ENCODE measurements at places on chromosomes 12 and 14.

DNA sequence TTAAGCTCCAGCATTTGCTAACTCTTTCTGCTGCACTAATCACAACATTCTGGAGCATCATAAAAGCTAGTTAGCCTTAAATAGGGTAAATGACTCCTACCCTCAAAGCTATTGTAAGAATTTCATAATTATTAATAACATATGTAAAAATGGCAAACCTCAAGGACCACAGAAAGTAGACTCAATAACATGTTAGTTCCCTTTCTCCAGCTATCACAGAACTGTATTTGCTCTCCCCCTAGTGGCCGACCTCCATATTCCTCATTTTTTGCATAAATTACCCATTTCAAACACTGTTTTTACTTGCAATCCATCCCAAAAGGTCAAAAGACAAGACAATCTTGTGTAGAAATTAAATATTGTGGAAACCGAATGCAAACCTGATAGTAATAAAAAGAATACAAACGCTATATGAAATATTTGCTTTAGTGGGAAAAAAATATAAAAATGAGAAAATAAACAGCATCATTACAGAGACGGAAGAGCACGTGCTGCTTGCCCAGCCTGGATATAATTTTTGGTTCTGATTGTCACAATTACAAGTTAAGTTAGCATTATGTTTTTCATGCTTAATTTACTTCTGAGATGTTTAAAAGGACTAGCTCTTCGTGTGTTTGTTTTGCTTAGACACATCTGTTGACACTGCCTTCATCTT is 97.9 kb downstream of the RERGL start:
- H3K27me3 ChIP-seq: no peaks in the 10 kb centered on the region
- H3K27ac ChIP-seq: no peak overlapping the region
- peaks cover 5% of the 10 kb centered on the region for H3K4me1 ChIP-seq
- no peak overlapping the region for H3K4me3 ChIP-seq
- no peaks in the 10 kb centered on the region for H3K36me3 ChIP-seq

DNA sequence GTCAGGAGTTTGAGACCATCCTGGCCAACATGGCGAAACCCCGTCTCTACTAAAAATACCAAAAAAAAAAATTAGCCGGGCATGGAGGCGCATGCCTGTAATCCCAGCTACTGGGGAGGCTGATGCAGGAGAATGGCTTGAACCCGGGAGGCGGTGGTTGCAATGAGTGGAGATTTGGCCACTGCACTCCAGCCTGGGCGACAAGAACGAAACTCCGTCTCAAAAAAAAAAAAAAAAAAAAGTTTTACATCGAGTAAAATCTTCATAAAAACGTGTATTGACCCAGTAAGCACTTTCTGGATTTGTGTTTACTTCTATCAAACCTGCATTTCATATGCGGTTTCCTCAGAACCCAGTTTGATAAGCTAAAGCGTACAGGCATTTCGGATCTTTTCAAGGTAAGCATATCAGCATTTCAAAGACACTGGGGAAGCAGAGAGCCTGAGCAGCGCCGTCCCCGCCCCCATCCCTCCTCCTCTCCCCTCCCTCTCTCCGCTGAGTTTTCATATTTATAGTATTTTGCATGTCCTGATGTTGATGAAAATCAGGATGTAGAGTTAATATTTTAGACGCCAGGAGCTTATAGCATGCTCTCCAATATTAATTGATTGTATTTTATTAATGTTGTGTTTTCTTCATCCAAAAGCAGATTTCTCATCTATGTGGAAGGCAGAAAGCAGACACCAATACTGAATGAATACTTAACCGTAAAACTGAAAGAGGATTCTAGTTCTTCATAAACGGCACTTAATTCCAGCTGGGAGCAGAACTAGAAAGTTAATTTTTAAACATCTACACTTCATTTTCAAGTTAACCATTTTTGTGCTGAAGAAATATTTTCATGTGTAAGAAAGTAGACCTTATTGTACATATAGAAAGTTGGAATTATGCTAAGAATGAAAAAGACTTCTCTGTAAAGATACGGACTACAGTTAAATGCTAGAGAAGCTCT is 9.2 kb upstream of the HIP1R start:
- no peaks in the 10 kb centered on the region for H3K36me3 ChIP-seq
- H3K4me3 ChIP-seq: no peak overlapping the region
- no peak for DNase-seq
- H3K4me1 ChIP-seq: no peaks in the 10 kb centered on the region

GRCh38 chr14:74219277-74220205 is 19.7 kb upstream of the VSX2 start:
- no peak for DNase-seq
- H3K27ac ChIP-seq: no peak overlapping the region
- H3K27me3 ChIP-seq: no peaks in the 10 kb centered on the region
- no peaks in the 10 kb centered on the region for H3K4me1 ChIP-seq

GRCh38 chr12:126309278-126309677 is 1244.0 kb downstream of the AACS start:
- no peak overlapping the region for H3K4me3 ChIP-seq
- H3K36me3 ChIP-seq: no peaks in the 10 kb centered on the region
- no peaks in the 10 kb centered on the region for H3K4me1 ChIP-seq
- DNase-seq: no peak

GRCh38 chr14:68451696-68452373 is 341.0 kb downstream of the ZFP36L1 start:
- H3K4me3 ChIP-seq: no peak overlapping the region
- no peak overlapping the region for H3K27ac ChIP-seq
- H3K36me3 ChIP-seq: no peaks in the 10 kb centered on the region
- DNase-seq: no peak
- H3K27me3 ChIP-seq: no peaks in the 10 kb centered on the region

- H3K4me3 ChIP-seq: no peak overlapping the region
- DNase-seq: no peak
- no peaks in the 10 kb centered on the region for H3K4me1 ChIP-seq
- H3K27me3 ChIP-seq: no peaks in the 10 kb centered on the region
- H3K36me3 ChIP-seq: no peaks in the 10 kb centered on the region
Measured at GRCh38 chr12:28446031-28446430, 255.8 kb downstream of the CCDC91 start.

DNA sequence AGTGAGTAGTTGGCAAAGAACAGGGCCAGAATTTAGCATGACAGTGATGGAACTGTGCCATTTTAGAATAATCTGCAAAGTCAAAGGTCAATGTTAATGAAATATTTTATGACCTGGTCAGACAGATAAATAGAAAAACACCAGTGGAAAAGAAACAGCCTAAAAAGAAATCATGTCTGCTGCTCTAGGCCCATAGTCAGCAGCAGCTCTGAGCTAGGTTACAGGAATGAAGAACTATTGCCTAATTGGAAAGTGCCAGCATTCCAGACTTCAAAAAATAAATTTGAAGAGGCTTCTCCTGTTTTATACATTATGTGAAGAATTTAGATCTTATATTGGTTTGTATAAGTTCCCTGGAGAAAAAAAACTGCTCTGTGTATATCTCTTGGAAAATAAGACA is 9.8 kb downstream of the NPC2 start:
- no peaks in the 10 kb centered on the region for H3K4me1 ChIP-seq
- H3K27me3 ChIP-seq: no peaks in the 10 kb centered on the region
- no peak for DNase-seq

GRCh38 chr12:121784460-121784859 is 9.0 kb downstream of the RHOF start:
- H3K4me3 ChIP-seq: no peak overlapping the region
- H3K36me3 ChIP-seq: no peaks in the 10 kb centered on the region
- peaks cover 2% of the 10 kb centered on the region for H3K4me1 ChIP-seq
- no peak for DNase-seq
- no peaks in the 10 kb centered on the region for H3K27me3 ChIP-seq

- 0 out of 2 replicates have a peak, but pooled peaks cover 5% of the 10 kb centered on the region for H3K4me1 ChIP-seq
- H3K27ac ChIP-seq: peak overlapping the region; percentile 34
- no peaks in the 10 kb centered on the region for H3K36me3 ChIP-seq
- peak; percentile 39 for DNase-seq
Measured at GRCh38 chr14:70955543-70956480, 48.6 kb downstream of the PCNX1 start.

DNA sequence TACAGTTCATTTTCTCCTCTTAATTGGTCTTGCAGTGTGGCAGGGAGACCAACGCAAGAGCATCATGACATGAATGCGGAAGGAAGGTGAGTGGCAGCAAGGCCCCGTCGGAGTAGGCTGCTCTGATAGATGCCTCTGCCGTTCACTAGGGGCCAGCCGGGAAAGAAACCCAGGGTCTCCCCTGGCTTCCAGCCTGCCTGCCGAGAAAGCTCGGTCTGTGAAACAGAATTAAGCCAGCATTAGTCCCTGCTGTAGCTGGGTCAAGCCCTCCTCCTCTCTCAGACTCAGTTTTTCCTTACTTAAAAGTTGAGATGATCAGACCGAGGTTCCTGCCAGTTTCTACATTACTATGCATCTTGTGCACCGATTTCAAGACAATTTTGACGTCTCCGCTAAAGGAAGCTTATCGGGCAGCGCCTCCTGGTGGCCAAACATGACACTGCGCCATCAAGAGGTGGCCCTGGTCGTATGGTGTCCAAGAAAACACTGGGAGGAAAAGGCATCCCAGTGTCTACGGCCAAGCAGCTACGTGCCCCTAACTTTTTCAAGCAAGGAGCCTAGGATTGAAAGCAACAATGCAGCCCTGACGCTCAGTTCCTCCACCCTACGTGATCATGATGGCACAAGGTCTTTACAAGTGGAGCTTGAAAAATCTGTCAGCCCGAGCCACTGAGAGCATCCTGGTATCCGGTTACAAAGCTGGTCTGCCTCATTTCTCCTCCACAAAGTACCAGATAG is 131.6 kb downstream of the KSR2 start:
- H3K27me3 ChIP-seq: no peaks in the 10 kb centered on the region
- H3K4me1 ChIP-seq: no peaks in the 10 kb centered on the region
- H3K27ac ChIP-seq: no peak overlapping the region
- H3K36me3 ChIP-seq: no peaks in the 10 kb centered on the region

DNA sequence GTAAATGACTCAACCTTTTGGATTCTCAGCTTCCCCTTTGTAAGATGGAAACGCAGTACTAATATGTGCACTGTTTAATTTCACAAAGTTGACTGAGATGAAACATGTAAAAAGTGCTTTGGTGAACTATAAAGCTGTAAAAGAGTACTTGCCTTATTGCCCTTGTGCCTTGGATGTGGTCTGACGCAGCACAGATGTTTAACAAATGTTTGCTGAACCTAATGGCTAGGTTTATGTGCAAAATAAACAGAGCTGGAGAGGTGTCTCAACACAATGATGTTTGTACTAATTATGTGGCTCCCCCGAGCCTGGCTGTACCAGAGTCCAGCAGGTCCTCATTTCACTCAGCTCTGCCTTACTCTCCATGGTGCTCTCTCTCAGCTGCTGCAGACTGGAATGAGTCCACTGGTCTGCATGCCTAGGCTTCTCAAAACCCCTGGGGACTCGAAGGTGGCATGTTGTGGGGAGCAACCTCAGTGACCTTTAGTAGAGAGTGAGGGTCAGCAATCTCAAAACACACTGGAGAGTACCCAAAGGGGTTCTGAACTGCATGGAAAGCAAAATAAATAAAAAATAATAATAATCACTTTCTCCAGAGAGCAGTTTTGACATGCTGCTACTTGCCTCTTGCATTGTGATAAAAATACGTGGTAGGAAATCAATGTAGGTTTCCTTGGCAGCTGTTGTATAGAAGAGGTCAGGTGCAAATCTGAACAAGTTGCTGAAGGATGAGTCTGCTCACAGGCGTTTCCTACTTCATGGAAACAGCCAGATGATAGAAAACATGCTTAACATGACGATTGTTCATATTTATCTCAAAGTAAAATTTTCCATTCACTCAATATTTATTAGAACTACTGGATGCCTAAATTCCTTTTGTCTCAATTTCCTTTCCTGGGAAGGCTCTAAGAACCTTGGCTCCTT is 8.5 kb upstream of the AMIGO2 start:
- DNase-seq: no peak
- H3K36me3 ChIP-seq: no peaks in the 10 kb centered on the region
- H3K27ac ChIP-seq: no peak overlapping the region

GRCh38 chr14:61747342-61747741 is 14.9 kb upstream of the SNAPC1 start:
- no peak overlapping the region for H3K27ac ChIP-seq
- no peaks in the 10 kb centered on the region for H3K36me3 ChIP-seq
- peaks cover 8% of the 10 kb centered on the region for H3K4me1 ChIP-seq
- H3K4me3 ChIP-seq: no peak overlapping the region
- no peaks in the 10 kb centered on the region for H3K27me3 ChIP-seq

DNA sequence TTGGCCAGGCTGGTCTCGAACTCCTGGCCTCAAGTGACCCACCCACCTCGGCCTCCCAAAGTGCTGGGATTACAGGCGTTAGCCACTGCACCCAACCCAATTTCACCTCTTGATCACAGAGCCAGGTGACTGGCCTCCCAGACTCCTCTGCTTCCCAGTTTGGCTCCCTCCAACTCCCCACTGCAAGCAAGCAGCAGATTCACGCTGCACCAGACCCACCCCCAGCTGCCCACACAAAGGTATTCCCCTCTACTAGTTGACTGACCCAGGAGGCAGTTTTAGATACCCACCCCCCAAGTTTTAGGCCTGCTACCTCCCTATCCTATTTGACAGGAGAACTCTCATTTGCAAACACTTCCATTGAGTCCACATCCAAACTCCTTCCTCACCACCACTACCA is 5.2 kb downstream of the RARG start:
- H3K4me3 ChIP-seq: no peak overlapping the region
- no peaks in the 10 kb centered on the region for H3K36me3 ChIP-seq
- no peaks in the 10 kb centered on the region for H3K27me3 ChIP-seq
- no peak overlapping the region for H3K27ac ChIP-seq
- no peak for DNase-seq

DNA sequence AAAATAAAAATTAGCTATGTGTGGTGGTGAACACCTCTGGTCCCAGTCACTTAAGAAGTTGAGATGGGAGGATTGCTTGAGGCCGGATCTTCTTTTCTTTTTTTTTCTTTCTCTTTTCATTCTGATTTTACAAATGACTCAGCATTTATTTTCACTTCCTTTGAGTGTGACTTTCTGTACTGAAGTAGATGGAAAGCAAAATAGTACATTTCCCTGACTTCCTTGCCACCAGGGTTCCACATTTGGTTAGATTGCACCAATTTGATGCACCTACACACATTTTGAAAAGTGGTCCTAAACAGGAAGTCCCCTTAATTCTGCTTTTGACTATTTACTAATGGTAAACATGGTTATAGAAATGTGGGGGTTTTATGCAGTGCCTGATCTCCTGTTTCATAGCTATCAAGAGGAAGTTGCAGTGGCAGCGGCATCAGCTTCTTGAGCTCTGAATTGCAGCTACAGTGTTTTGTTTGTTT is 13.0 kb upstream of the LEMD3 start:
- H3K27me3 ChIP-seq: no peaks in the 10 kb centered on the region
- peaks cover 14% of the 10 kb centered on the region for H3K4me1 ChIP-seq
- H3K36me3 ChIP-seq: no peaks in the 10 kb centered on the region
- DNase-seq: peak; percentile 66

GRCh38 chr12:41548926-41549325 is 360.8 kb downstream of the PDZRN4 start:
- H3K27me3 ChIP-seq: no peaks in the 10 kb centered on the region
- DNase-seq: no peak
- no peak overlapping the region for H3K27ac ChIP-seq
- no peaks in the 10 kb centered on the region for H3K36me3 ChIP-seq

- no peaks in the 10 kb centered on the region for H3K36me3 ChIP-seq
- 0 out of 2 replicates have a peak, but pooled peaks cover 3% of the 10 kb centered on the region for H3K4me1 ChIP-seq
- no peak for DNase-seq
- H3K4me3 ChIP-seq: no peak overlapping the region
- peaks cover 27% of the 10 kb centered on the region for H3K27me3 ChIP-seq
Measured at GRCh38 chr12:1927051-1927680, 8.7 kb upstream of the CACNA2D4 start.
